Brain pericyte (primary cell): ENCODE measurements at places on chromosomes 3 and 15.

DNA sequence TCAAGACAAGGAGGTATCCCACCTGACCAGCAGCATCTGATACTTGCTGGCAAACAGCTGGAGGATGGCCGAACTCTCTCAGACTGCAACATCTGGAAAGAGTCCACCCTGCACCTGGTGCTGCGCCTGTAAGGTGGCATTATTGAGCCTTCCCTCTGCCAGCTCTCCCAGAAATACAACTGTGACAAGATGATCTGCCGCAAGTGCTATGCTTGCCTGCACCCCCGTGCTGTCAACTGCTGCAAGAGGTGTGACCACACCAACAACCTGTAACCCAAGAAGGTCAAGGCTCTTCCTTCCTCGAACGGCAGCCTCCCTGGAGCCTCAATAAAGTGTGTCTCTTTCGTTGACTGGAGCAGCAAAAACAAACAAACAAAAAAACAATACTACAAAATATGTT lies 2.2 kb upstream of the SLC4A7 start:
- no peak for DNase-seq

GRCh38 chr15:88906130-88906529 lies 7.0 kb downstream of the MFGE8 start:
- no peak for DNase-seq

DNA sequence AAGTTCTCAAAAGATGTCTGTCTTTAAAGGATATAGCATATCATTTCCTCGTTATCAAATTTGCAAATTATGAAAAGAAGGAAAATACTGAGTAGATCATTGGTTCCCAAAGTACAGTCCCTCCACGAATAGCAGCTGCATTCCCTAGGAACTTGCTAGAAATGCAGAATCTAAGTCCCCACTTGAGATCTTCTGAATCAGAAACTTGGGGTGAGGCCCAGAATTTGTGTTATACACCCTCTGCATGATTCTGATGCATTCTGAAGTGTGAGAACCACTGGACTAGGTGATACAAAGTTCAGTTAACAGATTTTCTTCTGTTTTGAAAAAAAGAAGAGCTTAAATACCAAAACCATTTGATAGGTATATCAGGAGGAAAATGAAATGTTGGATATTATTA lies 77.1 kb downstream of the SLC25A26 start:
- DNase-seq, result no peak

DNA sequence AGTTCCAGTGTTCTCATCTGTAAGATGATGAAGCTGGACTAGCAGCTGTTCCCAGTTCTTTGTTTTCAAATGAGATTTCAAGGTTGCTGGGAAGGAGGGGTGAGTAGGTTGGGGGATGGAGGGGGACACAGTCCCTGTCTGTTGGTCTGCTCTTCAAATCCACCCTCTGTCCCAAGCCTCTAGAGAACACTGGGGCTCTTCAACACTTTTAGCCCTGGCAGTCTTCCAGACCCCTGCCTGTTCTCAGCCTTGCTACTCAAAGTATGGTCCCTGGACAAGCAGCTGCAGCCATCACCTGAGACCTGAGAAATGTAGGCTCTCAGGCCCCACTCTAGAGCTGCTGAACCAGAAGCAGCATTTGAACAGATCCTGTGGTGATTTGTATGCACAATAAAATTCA lies 41.3 kb downstream of the NEK11 start:
- DNase-seq, result no peak

- no peak for DNase-seq
Measured at GRCh38 chr3:168333410-168333935, 237.7 kb upstream of the GOLIM4 start.

DNA sequence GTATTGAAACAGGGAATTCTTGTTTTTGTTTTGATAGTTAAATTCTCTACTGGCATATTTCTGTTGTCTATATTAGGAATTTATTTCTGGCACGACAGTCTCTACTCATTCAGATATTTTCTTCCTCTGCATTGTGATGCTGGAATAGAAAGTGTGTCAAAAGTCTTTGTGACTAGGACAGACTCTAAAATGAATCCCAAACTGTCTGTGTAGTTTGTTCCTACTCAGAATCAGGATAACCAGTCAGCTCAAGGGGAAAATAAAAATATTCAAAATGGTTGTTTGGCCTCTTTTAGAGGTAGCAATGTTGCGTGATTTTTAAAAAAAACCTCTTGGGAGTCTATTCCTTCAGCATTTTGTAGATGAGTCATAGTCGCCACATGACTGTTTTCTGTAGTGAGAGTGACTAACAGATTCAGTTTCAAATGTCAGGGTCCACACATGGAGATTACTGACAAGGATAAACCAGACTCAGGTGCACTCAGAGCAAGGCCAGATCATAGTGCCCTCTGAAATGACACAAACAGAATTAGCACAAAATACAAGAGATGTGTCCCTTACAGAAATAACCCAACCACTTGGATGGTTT lies 13.1 kb downstream of the SLC7A14 start:
- peak; percentile 33 for DNase-seq
